ENCODE measurements at places on chromosomes 7 and 10.

DNA sequence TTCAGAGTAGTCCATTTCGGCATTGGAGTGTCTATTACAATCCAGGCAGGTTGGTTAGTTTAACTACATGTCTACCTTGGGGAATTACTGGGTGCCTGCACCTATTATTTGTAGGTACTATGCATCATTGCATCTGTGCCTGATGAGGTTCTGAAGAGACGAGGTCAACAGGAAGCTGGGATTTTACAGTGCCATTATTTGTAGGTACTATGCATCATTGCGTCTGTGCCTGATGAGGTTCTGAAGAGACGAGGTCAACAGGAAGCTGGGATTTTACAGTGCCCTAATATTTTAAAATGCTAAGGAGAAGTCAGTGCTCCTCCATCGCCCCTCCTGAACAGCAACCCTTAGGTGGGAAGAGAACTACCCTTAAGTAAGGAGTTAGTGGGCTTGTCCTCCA lies 41.7 kb downstream of the NPY start:
- DNase-seq, result no peak

GRCh38 chr7:141302617-141303016 lies 228.8 kb downstream of the TMEM178B start:
- no peak for DNase-seq

- DNase-seq, result no peak
Observed at GRCh38 chr10:95559896-95560277, 1.3 kb downstream of the SORBS1 start.

DNA sequence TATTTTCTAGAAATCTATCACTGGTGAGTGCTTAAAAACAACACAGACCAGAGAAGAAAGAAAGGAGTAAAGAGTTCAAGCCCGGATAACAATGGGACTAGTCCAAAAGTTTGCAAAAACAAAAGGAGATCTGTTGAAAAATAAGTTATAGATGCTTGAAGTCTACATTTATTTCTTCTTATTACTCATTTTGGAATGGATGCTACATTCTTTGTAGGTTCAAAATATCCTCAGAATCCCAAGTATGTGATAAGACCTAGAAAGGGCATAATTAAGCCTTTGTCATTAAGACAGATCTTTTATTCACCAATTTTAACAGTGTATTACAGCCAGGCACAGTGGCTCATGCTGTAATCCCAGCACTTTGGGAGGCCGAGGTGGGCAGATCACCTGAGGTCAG lies 42.7 kb upstream of the ITGB8 start:
- DNase-seq, result no peak
